ENCODE measurements at places on chromosomes 4 and X. TPM values are rescaled to one million over a fixed set of nuclear protein-coding genes. Genes with fewer than 3 reads are reported as not detected.

BTC gene
- 5.0 TPM for total RNA-seq

SSX4B gene
- not detected for total RNA-seq

GABRB1 gene
- total RNA-seq, result not detected

CLGN gene
- total RNA-seq, result 5.2 TPM

CAPN6 gene
- not detected for total RNA-seq

SPANXA1 gene
- not detected for total RNA-seq

SRPX2 gene
- total RNA-seq, result 61.0 TPM

GATA1 gene
- not detected for total RNA-seq

NUDT11 gene
- total RNA-seq, result 2.2 TPM

PGAM4 gene
- total RNA-seq, result not detected

HELT gene
- not detected for total RNA-seq

TENM3 gene
- 30.6 TPM for total RNA-seq

ADGRL3 gene
- 8.2 TPM for total RNA-seq

TCEAL2 gene
- total RNA-seq, result not detected

OPRPN gene
- total RNA-seq, result not detected

DCAF4L1 gene
- 0.29 TPM for total RNA-seq

F9 gene
- total RNA-seq, result not detected

TEX11 gene
- not detected for total RNA-seq

MAGEB6B gene
- total RNA-seq, result not detected

CXCL11 gene
- total RNA-seq, result not detected

XIAP gene
- 38.7 TPM for total RNA-seq

TACC3 gene
- total RNA-seq, result 4.9 TPM

RHOH gene
- 9.7 TPM for total RNA-seq

SH3BGRL gene
- total RNA-seq, result 294 TPM

XAGE1A gene
- total RNA-seq, result not detected

DRP2 gene
- under 0.01 TPM for total RNA-seq

TASL gene
- 1.6 TPM for total RNA-seq

All from breast epithelium (tissue), 4 donors.